ENCODE measurements at places on chromosomes 3 and 15.

- no peak for DNase-seq
Measured at GRCh38 chr3:110887176-110887575, 184.4 kb upstream of the NECTIN3 start.

DNA sequence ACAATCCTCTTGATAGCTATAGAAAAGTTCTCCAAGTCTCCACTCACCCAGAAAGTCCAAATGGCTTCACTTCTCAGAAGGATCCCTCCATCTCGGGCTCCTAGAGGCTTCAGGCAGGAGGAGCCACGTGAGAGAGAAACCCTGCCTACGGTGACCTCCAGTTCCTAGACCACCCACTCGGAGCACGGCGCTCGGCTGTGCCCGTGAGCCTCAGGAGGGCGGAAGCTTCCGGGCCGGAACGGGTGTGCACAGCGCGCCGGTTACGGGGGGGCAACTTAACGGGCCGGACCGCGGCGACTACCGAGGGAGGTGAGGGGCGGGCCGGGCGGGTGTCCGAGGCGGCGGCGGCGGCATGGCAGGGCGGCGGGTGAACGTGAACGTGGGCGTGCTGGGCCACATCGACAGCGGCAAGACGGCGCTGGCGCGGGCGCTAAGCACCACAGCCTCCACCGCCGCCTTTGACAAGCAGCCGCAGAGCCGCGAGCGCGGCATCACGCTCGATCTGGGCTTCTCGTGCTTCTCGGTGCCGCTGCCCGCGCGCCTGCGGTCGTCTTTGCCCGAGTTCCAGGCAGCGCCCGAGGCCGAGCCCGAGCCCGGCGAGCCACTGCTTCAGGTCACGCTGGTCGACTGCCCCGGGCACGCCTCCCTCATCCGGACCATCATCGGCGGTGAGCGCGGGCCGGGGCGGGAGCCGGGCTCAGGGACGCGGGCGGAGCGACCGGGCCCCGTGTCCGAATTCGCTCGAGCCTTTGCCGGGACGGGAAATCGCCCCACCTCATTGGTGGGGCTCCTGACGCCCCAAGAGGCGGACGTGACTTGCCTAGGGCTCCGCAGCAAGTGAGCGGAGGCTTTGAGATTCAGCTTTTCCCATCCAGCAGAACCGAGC lies at the start of gene EEFSEC:
Gene EEFSEC (plus strand): TSS at position 326 of the 886 bp plus-strand sequence. CDS start 27 bp downstream, at position 353.
- peak; percentile 79 for DNase-seq

- peak; percentile 3 for DNase-seq
Measured at GRCh38 chr3:60609446-60609845, 641.8 kb downstream of the FHIT start.

DNA sequence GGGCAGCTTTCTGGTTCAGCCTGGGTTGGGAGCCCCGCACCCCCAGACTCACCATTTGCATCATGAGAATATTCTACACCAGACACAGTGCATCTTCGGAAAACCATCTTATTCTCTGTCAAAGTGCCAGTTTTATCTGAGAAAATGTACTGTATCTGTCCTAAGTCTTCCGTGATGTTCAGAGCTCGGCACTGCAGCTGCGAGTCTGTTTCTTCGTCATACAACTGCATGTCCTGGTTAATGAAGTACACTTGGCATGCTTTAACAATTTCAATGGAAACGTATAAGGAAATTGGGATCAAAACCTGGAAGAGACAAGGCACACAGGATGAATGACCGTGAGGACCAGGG lies 141.5 kb downstream of the ATP10A start:
- DNase-seq = no peak

DNA sequence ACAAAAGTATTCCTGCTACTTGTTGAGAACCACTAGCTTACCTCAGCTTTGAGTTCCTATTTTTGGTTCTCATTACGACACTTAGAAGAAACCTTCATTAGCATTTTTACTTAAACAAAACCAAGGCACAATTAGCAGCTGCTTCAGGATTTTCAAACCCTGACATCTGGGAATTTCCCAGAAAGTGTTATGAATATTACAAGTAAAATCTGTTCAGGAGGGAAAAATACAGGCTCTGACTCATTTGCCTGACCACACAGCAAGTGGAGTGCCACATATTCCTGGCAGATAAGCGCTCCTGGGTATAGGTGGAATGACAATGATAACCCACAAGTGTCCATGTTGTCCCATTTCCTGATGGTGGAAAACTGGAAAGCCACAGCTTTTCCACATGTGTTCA lies 10.3 kb upstream of the RFTN1 start:
- DNase-seq = no peak

DNA sequence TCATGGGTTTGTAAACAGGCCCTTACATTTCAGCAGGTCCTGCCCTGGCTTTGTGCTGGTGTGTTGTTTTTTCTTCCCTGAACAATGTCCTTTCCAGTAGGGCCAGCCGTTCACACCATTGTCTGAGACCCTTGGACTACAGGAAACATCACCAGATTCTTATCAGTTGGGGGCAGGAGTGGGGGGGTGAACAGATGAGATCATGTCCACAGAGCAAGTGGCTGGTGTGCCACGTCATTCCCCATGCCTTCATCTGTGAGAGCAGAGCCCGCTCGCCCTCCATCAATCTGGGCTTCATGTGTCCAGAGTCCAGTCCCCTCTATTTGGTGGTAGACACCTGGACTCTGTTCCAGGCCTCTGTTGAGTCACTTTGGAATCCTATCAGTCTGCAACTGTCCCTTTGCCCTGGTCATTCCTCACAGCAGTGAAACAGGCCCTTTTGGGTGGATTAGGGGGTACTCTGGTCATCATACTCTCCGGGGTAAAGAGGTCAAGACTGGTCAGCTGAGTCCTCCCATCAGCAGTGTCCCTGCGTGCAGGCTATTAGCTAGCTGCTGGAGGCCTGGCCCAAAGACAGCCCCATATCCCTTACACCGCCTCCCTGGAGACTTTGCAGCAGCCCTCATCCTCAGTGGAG lies 15.0 kb downstream of the SEMA3G start:
- DNase-seq = no peak

DNA sequence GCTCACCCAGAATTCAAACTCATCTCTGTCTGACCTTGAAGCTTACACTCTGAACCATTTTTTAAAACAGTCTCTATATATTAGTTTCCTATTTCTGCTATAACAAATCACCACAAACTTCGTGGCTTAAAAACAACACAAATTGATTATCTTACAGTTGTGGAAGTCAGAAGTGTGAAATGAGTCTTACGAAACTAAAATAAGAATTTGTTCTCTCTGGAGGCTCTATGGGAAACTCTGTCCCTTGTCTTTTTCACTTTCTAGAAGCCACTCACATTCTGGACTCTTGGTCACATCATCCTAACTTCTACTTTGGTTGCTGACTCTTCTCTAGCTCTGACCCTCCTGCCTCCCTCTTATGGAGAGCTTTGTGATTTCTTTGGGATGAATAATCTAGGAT lies 429.3 kb upstream of the THBS1 start:
- no peak for DNase-seq

- DNase-seq = no peak
Measured at GRCh38 chr3:16320711-16321110, 55.7 kb downstream of the OXNAD1 start.

GRCh38 chr3:133570937-133571320 lies 2.6 kb upstream of the CDV3 start:
- no peak for DNase-seq

DNA sequence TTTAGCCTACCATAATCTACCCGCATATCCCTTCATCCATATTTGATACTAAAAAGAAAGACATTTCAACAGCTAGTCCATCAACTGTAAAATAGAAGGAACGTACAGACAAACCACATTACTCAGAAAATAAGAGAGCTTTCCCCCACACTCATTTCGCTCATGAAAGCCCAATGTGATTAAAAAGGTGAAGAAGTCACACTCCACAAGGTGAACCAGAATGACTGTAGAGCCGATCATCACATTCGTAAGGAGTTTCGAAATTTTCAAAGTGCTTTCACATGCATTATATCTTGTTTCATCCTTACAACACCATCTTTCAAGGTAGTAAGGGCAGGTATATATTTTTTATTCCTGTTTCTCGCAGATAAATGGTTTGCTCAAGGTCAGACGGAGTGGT lies 225.3 kb downstream of the FOXP1 start:
- DNase-seq = no peak

All from H4 (cell line).